Ascending aorta (tissue), 2 donors: ENCODE measurements at places on chromosomes 1 and 21.

DNA sequence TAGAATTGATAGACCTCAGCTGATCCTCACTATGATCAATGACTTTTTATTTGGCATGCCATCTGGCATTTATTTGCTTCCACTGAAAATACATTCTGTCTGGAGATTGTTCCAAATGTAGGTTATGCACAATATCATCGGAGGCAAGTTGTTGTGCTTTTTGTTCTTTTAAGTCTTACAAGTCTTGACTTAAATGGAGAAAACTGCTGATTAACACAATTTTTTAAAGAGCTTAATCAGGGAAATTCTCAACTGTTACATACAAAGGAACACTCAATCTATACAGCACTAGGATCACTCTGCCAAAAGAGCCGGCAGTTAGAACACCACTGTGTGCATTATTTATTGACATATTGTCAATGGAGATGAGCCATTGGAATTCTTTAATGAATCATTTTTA lies 19.2 kb downstream of the CYYR1 start:
- no peak for DNase-seq

- no peak for DNase-seq
These were observed 21.3 kb upstream of the PHTF1 start for GRCh38 chr1:113780374-113781146.

- no peak for DNase-seq
These were observed 514.8 kb downstream of the AMY1C start for GRCh38 chr1:104264521-104264920.

- DNase-seq: no peak
These were observed 15.4 kb upstream of the GUCA2B start for GRCh38 chr1:42137766-42138165.

DNA sequence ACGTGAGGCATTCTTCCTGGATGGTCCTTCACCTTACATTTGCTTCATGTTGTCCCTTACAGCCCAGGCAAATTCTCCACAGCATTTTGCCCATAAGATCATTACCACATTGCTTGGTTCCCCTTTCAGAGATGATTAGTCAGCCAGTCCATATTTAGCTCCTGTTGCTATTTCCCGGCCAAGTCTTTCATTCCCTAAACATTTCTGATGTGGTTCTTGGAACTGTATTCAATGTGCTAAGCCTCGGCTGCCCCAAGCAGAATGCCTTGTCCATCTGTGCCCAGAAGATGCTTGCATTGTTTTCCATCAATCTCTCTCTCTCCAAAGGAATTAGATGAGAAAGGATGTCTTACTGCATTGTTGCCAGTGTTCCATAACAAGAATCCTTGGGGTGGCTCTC lies 420.9 kb upstream of the CAMK1G start:
- peak; percentile 62 for DNase-seq
